MCF 10A (cell line): ENCODE measurements at places on chromosomes 13 and 19.

DNA sequence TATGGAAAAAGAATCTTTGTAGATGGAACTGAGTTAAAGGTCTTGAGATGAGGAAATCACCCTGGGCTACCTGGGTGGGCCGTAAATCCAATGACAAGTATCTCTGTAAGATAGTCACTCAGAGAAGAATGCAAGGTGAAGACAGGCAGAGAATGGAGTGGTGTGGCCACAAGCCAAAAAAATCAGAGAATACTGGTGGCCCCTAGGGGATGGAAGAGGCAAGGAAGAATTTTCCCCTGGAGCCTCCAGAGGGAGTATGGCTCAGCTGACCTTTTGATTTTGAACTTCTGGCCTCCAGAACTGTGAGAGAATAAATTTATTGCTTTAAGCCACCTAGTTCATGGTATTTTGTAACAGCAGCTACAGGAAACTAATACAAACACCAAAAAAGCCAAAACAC, 32.7 kb upstream of the CSNK1A1L start:
- peak; percentile 57 for DNase-seq

GRCh38 chr13:35643625-35644024, 167.1 kb upstream of the MAB21L1 start:
- DNase-seq: no peak

DNA sequence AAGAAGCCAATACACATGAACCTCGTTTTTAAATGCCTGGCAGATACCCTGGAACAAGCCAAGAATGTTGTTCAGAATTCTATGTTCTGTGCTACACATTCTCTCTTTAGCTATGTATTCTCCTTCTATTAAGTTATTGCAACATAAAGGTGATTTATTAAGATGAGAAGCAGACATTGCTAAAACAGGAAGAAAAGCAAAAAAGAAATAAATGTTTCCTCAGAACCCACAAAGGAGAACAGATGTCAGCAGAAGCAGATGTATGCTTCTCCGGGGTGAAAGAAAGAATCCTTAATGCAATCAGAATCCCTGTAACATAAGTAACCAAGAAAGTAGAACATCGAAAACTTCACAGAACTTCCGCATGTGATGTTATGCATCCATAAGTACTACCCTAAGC, 302.9 kb downstream of the DCT start:
- DNase-seq: no peak

DNA sequence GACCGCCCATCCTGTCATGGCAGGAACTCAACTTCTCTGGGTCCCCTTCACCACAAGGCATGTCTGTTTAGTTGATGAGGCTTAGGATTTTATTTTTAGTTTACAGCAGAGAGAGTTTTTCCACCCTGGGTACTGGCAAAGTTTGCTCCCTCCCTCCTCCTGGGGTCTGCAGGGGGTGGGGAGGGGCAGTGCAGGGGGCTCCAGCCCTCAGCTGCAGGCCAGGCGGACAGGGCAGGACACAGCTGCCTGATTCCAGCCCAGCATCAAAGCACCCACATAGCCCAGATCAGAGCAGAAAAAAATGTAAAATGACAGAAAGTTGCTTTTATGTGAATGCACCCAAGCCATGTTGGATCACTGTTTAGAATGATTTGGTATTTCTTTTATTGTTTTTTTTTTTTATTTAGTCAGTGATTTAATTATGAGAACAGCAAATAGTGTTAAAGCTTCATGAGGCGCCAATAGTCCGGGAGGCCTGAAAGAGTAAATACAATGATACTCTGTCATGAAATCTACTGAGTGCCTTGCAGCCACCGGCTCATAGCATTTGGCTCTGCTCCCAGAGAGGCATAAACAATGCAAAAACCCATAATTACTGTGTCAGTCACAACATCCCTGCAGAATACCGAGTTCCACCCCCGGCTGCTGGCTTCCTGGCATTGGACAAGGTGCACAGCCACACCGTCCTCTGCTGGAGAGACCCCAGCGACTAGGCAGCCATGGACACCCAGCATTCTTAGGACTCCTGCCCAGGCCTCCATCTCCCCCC, 923.5 kb downstream of the UQCRFS1 start:
- DNase-seq: no peak

DNA sequence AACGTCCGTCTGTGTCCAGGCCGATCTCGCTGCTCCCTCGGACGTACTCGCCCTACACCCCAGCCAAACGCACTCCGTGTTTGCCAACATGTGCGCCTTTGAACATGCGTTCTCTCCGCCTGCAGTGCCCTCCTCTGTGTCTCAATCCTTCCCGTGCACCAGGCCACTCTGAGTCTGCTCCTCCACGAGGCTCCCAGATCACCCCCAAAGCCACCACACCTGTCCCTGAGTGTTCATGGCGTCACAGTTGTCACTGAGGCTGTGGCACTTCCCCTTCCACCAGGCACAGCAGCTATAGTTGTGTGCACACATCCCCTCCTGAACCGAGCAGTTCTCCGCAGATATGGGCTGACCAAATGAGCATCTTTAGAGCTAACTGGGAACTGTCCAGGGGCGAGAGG, 35.6 kb downstream of the RASA3 start:
- no peak for DNase-seq

- DNase-seq: no peak
These were observed 107.9 kb downstream of the ZNF536 start for GRCh38 chr19:30480097-30480496.

DNA sequence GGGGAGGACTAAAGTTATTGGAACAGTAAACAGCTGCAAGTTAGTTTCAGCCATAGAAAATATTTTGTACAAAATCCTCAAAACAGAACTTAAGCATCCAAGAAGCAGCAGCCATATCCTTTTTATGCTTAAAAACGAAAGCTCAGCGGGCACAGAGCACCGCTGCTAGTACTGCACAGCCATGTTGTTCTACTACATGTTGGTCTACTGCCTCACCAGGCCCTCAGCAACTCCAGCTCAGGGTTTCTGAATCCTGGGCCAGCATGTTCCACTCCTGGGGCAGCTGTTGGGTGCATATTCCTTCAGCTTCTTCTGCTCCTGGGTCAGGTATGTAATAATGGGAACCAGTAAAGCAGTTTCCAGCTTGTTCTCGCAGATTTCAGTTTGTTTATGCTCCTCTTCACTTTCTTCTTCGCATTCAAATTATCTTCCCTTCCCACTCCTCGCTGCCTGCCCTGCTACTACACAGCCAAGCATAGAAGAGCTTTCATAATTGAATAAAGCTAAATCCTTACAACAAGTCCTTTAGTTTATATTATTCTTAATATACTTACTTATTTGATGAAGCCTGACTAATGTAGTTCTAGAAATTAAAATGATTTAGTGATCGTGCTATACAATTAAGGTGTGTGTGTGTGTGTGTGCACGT, 820.5 kb upstream of the ATXN8OS start:
- no peak for DNase-seq

DNA sequence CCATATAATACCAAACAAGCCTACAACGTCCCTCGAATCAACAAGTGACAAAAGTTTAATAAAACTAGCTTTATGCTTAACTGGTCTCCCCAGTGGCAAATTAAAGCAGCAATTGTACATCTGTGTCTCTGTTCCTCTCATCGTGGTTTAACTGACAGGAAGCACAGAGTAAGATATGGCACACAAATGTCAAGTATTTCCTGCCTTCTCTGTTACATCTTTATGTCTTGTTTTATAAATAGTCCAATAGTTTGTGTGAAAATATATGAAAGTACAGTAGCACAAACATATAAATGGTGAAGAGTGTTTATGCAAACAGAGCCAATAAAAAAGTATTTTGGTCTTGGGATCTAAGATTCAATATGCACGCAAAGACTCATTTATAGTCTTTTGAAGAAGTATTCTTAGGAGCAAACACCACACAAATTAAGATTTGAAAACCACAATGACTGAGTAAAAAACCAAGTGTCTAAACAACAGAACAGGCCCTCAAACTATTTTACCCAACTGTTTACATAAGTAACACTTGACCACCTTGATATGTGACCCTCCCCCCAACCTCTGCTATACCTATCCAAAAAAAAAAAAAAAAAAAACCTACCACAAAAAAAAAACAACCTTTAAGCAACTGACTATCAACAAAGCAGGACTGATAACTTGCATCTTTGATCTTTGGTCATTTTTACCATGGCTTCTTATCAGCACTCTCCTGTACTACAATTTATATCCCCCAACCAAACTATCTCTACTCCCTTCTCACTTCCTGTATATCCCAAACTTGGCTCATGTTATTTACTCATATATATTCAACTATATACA, 14.0 kb downstream of the ELF1 start:
- DNase-seq: no peak

- DNase-seq: no peak
These were observed 47.9 kb upstream of the SIAH3 start for GRCh38 chr13:45899406-45899805.

DNA sequence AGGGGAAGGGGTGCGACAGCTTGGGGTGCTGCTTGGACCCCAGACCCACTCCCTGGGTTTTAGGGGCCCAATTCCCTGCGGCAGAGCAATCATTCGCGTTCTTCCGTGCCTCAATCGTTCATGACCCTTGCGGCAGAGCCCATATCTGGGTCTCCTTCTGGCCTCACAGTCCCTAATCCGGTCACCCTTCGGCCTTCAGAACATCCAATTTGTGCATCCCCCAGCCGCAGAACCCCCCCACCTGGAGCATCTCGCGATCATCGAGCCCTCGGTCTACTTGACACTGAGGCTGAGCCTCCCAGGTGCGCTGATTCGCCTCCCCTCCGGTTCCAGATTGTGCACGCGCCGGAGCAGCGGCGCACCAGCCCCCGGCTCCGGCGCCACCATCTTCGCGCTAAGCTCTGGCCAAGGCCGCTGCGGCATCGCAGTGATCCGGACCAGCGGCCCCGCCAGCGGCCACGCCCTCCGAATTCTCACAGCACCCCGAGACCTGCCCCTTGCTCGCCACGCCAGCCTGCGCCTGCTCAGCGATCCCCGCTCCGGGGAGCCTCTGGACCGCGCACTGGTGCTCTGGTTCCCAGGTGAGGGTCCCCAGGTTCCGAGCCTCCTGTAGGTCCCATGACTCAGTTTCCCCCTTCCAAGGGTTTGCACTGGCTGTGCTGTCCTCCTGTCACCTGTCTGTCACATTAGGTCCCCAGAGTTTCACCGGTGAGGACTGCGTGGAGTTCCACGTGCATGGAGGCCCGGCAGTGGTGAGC, 501 bp downstream of the GTPBP3 start:
- DNase-seq: peak; percentile 37

DNA sequence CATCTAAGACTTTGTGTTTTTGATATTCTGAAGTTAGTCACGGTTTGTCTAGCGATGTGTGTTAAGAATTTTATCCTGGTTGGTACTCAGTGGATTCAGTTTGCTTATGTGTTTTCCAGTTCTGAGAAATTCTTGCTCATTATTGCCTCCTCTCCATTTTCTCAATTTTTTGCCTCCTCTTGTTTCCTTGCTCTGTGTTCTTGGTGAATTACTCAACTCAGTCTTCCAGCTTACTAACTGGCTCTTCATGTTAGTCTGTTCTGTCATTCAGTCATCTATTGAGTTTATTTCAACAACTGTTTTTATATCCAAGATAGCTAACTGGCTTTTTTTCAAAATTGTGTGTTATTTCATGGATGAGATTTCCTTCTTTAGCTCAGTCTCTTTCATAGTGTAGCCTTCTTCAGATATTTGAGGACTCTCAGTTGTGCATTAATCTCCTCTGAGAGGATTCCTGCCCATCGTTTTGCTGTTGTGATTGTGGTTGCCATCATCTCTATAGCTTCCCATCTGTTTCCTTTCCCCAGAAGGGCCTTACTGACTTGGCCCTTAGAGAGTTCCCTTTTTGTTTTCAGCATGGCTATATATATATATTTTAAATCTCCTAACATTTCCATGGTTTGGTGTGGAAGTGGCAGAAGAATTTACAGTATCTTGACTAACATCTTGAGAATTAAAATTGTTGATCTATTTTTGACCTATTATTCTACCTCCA, 6.2 kb downstream of the SETDB2 start:
- no peak for DNase-seq
